ENCODE measurements at places on chromosomes 5 and 9.

- DNase-seq: no peak
These were observed 18.9 kb upstream of the ASS1 start for GRCh38 chr9:130425741-130426466.

DNA sequence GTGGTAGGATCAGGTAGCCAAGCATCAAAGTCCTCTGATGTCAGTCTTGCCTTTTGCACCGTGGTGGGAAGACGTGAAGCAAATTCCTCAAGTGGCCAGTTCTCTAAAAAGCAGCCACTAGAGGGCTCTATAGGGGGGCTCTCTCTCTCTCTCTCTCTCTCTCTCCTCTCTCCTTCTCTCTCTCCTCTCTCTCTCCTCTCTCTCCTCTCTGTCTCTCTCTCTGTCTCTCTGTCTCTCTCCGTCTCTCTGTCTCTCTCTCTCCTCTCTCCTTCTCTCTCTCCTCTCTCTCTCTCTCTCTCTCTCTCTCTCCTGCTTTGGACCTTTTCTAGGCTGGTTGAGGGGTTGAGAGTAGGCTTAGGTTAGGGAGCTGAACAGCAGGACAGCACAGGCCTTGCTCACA, 13.9 kb upstream of the OSMR start:
- DNase-seq: peak; percentile 13

DNA sequence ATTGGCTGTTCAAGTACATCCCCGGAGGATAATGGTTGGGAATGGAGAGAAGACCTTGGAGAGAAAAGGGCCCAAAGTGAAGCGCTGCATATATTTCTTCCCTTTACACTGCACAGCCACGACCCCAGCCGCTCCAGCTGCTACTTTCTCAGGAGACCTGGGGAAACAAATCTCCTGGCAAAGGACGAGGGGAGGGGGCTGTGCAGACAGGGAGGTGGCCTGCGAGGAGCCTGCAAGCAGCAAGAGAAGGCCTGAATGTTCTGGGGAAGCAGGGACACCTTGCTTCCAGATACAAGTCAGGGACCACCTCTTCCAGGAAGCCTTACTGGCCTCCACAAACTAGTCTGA, 739 bp upstream of the PDLIM4 start:
- DNase-seq: no peak

GRCh38 chr5:51185850-51186329, 197.4 kb upstream of the ISL1 start:
- no peak for DNase-seq

GRCh38 chr9:127305838-127306226, 41.3 kb downstream of the GARNL3 start:
- DNase-seq: no peak

GRCh38 chr5:148820461-148821395, 5.7 kb upstream of the ADRB2 start:
- DNase-seq: peak; percentile 49

GRCh38 chr5:103366918-103367549, 108.5 kb downstream of the MACIR start:
- no peak for DNase-seq

- DNase-seq: no peak
These were observed 29.5 kb upstream of the LHFPL2 start for GRCh38 chr5:78677777-78678668.

GRCh38 chr5:34580983-34581382, 75.1 kb upstream of the RAI14 start:
- no peak for DNase-seq

DNA sequence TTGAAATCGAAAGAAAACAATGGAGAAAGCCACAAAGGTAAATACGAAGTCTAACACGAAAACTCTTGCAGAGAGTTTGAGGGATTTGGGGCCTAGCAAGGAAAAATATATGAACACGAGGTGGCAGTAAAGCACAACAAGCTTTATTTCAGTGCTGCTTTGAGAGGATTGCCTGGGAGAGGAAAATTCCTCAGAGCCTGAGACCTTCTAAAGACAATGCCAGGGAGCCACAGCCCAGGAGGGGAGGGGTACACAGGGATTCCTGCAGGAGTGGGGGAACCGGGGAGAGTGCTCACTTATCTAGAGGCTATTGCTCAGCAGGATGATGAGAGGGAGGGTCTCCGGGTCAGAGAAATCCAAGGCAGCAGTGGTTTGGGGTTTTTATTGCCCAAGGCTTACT, 134.9 kb upstream of the ADCY2 start:
- DNase-seq: no peak

All from CD4-positive, alpha-beta T cell treated with Interleukin-10 for 1 hour (primary cell).